ENCODE measurements at places on chromosomes 7 and 10.

DNA sequence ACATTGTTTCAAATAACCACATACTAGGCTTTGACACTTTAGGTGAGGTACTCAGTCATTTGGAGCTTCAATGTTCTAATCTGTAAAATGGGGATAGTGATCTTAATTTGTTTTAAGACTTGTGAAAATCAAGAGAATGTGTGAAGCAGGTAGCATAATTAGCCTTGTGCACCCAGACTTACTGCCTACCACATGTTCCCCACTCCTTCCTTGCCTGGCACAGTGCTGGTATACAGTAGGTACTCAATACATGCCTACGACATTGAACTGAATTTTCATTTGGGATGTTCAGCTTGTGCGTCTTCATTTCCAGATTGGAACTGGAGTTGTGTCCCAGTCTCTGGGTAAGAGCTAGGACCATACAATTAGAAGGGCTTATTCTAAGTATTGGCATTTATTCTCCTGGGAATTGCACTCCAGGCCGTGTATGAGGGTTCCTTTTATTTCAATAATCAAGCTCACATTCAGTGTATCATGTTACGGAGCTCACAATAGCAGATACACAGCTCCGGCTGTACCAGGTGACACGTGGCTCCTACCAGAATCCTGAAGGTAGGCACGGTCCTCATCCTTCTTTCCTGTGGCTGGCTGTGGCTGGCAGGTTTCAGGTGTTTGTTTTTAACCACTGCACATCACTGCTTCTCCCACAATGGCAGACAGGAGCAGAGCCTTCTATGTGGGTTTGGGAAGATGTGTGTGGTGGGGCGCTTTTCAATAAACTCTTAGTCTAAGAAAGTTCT is 109.4 kb upstream of the PDCD4 start:
- no peak for DNase-seq

GRCh38 chr7:105014693-105015389 is 836 bp downstream of the KMT2E start:
- peak; percentile 36 for DNase-seq

DNA sequence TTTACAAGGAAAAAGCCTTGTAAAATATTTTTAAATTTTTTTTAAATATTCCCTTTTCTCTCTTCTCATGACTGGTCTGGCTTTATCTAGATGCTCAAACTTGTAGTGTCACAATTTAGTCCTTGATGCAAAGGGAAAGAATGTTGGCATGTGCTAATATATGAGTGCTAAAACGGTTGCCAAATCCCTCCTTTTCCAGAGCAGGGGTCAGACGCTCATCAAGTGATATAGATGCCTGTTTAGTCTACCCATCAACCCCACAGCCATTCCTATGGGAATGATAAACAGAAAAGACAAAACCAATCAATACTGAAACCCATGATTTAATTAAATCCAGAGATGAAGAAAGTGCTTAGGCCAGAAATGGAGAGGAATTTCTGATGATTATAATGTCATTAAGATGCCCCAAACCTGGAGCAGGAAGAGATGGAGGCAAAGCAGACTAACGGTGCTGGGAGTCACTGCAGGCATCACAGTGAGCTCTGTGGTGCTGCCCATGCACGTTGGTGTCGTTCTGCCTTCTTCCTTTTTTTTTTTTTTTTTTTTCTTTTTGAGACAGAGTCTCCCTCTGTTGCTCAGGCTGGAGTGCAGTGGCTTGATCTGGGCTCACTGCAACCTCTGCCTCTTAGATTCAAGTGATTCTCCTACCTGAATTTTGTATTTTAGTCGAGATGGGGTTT is 210.1 kb upstream of the STK17A start:
- DNase-seq: no peak

DNA sequence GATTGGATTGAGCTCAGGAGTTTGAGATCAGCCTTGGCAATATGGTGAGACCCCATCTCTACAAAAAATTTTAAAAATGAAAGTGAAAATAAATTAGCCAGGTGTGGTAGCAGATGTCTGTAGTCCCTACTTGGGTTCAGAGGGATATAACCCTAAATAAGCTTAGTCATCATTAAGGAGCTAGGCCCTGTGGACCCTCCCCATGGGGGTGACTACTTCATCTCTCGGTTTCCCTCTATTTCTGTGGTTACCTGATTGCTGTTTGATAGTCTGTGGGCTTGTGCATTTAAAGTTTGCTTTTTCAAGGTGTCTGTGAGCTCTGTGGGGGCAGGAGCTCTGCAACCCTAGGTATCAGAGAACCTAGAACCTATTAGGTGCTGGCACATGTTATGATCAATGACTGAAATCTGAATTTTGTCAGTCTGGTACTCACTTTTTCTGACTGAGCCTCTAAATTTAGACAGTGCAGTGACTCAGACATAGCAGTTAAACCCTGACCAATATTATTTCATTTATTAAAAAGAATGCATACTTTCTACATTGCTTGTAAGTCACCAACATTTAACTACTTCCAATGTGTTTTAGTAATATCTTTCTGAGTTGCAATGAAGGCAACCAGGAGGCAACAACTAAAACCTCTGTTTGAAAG is 8.1 kb upstream of the CUZD1 start:
- no peak for DNase-seq

DNA sequence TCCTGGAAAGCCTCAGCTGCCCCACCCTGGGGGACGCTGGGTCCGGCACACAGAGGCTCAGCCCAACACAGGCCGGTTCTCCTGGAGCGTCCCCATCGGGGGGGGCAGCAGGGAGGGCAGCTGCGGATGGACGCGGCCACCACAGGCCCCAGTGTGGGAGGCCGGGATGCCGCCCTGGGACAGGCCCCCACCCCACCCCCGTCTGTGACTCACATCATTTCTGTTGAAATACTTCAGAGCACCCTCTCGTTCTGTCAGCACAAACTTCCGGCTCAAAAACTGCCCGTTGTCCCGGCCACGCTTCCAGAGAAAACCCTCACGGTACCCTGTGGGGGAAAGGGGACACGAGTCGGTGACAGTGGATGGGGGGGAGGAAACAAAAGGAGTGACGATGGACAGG is 28.5 kb downstream of the GET4 start:
- no peak for DNase-seq

DNA sequence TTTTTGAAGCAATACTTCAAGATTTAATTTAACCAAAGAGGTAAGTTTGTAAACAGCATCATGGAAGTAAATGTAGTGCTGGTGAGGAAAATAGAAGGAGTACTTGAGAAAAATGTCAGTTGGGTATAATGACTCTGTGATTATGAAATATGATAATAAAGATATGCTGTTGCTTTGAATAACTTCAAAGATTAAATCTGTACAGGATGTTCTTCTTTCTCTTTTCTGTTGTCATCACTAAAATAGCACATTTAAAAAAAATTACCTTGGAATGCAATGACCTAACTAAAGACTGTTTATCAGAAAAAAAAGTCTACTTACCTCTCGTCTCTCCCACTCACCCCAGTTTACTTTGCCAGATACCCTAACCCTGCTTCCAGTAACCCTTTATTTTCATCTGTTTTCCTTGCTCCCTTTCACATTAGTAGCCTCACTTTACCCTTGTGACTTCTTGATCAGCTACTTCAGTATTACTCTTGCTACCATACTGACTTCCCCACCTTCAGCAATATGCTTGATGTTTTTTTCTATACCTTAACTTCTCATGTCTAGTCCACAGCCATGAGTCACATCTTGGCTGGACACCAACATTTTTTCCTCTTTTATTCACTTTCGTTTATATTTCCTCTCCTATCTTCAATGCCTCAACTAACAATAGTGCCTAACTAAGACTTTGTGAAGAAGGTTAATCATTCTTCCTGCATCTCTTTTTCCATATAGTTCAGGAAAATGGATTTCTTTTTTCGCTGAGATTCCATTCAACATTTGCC is 29.7 kb upstream of the TAS2R16 start:
- no peak for DNase-seq

Measured in activated naive CD4-positive, alpha-beta T cell (primary cell).